Stimulated activated CD4-positive, alpha-beta T cell treated with anti-CD3 and anti-CD28 coated beads, Interleukin-4, amount 100 ng/mL, for 4 hours (primary cell): ENCODE measurements at places on chromosomes 2 and 18.

DNA sequence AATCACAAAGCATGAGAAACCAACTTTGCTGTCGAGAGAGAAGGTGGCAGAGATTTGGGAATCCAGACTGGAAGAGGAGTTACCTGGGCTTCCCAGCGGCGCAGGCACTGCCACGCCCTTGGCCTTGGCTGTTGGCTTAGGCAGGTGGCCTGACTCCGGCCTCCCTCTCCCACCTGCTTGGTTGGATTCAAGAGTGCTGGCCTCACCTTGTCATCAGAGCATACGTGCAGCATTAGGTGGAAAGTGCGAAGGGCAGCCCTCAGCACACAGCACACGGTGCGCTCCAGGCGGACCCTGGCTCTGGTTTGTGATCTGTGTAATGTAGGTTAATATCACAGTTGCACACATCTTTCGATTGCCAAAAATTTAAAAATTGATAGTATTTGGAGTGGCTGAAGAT, 19.2 kb upstream of the ASB1 start:
- DNase-seq = no peak

DNA sequence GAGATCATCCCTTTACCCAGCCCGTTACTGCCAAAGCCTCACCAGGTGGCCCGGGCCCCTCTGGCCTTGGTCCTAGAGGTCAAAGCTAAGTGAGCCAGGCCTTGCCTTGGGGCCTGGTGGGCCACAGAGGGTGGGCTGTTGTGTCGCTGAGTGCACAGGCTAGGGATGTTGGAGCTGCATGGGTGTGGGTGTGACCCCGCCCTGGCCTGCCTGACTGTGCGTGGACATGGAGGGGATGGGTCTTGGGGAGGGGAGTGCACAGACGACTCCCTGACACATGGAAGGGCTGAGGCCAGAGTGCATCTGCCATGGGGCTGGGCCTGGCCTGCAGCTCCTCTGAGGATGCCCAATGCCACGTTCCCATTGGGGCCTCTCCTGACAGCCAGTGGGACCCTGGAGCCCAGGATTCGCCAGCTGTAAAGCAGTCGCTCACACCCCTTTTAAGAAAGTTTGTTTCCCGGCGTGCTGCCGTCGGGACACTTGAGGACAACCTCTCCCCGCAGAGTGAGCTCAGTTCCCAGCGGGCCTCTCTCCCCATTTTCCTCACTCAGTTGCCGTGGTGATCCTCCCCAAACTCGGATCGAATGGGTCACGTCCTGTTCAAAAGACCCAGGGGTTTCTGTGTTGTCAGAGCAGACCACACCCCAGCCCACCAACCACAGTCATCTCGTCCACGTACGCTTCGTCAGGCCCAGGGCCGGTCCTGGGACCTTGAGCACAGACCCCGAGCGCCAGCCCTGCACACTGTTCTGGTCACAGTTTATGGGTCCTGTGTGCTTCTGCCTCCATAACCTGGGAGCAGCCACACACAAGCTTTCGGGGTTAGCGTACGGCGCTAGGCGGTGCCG, 93.5 kb downstream of the NFATC1 start:
- DNase-seq = no peak

GRCh38 chr2:241686324-241686649, 328 bp downstream of the DTYMK start:
- no peak for DNase-seq

DNA sequence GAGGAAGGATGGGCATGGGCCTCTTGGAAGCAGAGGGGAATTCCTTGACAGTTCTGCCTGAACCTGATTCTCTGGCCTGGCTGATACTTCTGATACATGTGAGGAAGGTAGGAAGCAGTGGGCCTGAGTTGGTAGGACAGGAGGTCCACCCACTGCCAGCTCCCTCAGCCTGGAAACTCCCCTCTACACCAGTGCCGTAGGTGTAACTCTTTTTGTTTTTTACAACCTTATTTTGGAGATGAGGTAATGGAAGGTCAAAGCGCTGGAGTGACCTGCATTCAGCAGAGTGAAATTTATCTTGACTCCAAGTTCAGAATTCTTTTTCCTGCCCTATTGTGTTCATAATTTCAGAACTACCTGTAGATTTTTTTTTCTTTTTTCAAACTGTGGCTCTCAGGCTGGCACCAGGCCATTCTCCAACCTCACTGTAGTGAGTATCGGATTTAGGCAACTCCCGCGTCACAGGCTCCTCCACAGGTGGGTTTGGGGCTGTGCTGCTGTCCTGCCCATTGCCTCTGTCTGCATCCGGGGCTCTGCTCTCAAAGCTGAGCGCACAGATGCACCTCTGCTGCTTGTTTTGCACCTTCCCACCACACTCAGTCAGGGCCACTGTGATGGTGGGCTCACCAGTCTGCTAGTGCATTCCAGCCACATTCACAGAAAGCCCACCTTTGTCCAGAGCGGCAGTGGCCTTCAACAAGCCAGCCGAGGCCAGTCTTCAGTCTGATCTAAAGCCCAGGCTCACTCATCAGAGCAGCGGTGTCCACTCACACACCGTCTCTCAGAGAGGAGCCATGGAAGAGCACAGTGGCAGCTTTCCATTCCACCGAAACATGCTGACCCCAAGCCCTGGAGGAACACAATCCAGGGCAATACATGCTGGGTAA, 87.2 kb downstream of the UXS1 start:
- DNase-seq = no peak

- DNase-seq = no peak
Observed at GRCh38 chr2:196289000-196289399, 117.6 kb upstream of the STK17B start.

- no peak for DNase-seq
Observed at GRCh38 chr2:172829229-172829628, 93.6 kb downstream of the RAPGEF4 start.

GRCh38 chr2:158305501-158305900, 151.1 kb downstream of the CCDC148 start:
- no peak for DNase-seq

DNA sequence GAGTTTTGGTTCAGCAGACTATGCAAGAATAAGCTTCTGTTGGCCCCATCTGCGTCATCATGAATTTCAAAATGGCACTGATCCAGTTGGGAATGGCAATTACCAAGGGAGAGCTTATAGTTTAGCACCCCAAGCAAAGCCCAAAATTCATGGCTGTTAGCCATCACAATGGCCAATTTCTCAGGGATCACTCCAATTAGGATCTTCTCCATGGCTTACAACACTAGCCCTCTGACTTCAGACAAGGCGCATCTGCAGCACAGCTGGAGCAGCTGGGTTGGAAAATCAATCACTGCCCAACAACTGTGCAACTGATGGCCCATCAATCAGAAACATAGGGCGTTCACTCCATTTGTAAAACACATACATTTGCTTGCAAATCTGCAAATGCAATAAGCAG, 273.6 kb downstream of the SRBD1 start:
- no peak for DNase-seq

DNA sequence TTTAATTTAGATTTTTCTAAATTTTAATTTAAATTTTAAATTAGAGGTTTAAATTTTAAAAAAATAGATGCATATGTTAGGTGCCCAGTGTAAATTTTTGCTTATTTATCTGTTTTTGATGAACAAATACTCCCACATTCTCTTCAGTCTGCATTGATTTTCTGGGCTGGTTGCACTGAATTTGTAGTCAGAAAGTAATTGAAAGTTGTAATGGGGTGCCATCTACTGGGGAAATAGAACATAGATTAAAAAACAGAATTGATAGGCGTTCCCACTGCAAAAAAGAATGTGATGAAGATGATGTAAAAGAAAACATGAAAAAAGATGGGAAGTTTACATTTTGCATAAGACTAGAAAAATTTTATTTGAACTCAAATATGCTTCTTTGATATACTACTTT, 51.7 kb upstream of the CCDC85A start:
- no peak for DNase-seq

DNA sequence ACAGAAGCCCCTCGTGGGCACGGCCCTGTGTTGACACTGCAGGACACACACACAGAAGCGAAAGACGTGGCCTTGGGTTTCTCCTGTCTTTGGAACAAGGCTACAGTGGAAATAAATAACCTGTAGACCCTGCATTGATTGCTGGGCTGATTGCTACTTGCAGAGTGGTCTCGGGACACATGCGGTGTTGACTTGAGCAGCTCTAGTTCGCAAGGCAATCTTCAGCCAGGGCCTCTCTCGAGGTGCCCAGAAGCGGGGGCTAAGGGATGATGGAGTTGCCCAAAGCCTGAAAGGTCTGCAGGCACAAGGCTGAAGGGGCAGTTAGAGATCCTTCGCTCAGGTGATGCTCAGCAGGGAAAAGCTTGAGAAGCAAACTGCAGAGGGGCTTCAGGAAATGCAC, 180.3 kb downstream of the SEPTIN10 start:
- no peak for DNase-seq

DNA sequence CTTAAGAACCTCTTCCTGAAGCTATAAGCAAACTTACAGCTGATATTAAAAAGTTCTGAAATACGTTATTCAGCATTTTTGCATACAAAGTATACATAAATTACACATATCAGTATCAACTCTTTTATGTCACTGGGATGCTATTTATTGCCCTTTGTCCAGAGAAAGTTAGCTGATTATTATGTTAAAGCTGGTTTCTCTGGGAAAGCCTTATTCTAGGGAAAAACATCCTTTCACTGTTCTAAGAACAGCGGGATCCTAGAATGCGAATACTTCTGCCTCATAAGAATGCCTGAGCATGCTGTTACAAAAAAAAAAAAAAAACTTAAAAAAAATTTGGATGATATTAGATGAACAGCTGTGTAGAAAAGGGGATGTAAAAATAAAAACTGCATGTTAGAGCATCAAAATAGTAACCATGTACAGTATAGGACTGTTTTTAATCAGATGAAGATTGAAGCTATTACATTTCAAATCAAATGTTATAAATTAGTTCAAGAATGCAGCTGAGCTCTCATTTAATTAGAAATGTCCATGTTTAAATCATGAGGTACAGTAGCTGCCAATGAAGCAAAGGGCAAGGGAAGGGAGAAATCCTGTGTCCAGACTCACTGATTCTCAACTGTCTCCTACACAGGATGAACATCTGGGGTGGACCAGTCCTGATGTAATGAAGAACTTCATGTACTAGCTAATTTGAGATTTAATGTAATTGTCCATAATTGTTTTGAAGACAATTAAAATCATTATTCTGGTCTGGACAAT, 8.2 kb downstream of the FTCDNL1 start:
- DNase-seq = no peak

DNA sequence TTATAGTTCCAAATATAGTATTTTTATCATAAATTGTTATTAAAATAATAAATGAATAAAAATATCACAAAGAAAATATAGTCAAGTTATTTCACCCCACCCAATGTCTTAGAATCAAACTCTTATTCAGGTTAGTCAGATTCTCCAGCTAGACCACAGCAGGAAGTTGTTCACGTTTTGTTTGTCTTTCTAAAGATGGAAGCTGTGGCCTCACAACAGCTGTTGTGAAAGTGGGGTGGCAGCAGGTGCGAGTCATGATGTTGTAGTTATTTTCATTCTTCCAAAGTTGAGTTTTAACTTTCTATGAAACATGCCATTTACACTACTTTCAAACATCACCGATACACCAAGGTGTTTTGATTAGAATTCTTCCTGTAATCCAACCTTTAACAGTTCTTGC, 272.9 kb downstream of the SLC8A1 start:
- no peak for DNase-seq

DNA sequence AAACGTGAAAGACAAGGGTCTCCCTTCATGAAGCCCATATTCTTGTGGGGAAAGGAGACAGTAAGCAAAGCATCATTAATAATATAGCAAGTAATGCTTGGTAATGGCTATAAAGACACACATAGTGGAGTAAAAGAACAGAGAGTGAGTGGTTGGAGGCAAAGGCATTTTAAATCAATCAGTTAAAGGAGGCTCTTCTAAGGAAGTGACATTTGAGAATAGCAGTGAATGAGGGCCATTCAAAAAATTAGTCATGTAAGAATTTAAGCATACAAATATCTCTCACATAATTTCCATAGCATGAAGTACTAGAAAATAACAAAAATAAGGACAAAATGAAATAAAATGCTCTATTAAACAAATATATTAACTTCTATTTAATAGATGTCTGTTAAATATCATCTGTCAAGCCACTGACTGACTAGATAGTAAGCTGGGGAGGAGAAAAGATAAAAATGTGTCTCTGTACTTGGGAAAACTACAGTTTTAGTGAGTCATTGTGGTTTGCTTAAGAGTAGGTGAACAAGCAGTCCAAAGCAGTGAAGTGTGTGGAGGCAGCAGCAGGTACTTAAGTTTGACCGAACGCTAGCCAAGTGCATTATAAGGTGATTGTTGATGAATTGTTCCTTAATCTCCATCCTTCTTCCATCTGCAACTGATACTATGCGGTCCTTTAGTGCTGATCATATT, 160.1 kb downstream of the PARD3B start:
- no peak for DNase-seq

DNA sequence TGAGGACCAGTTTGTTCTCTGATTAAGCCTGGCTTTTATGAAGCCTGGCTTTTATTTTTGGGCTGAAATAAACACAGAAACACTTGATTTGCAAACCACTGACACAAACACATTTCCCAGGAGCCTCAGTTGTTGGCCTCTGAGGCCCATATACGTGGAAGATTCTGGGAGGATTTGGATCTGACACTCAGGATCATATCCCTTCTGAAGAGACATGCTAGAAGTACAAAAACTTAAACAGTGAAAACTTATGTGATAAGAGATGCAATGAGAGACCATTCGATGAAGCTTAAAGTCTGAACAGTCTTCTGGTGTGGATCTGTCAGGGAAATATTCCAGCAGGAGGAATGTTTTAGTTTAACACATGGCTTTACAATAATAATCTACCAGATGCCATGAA, 33.0 kb downstream of the MYT1L start:
- DNase-seq = no peak

DNA sequence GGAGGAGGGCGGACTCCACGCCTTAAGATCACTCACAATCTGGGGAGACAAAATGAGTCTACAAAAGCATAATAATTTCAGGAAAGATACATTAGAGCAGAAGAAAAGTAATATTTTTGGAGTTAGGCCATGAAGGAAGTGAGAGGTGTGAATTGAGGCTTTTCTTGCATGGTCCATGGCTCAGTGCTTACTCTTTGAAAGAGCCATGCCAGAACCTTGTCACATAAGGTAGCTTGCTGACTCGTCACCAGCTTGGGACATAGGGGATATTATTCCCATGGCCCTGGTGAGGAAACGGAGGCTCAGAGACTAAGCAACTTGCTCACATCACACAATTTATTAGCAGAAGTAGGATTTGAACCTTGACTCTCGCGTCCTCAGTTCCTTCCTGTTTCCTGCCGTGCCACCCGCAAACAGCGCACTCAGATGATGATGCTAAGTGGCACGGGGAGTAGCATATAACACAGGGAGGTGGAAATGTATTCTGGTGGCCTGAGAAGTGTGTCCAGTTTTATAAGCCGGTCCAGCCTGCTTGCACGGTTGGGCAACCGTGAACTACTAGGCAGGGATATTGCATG, 312.2 kb upstream of the EPAS1 start:
- no peak for DNase-seq

- no peak for DNase-seq
Observed at GRCh38 chr2:45259547-45260160, 250.4 kb upstream of the SIX2 start.

- no peak for DNase-seq
Observed at GRCh38 chr2:77270433-77270832, 251.7 kb downstream of the LRRTM4 start.

- no peak for DNase-seq
Observed at GRCh38 chr2:96393989-96394761, 58.6 kb downstream of the NCAPH start.

- DNase-seq = no peak
Observed at GRCh38 chr2:74373221-74373676, 6.9 kb downstream of the DCTN1 start.
